ENCODE measurements at places on chromosomes 5 and 9.

GRCh38 chr9:76609285-76610010 is 150.5 kb downstream of the GCNT1 start:
- DNase-seq, result no peak

GRCh38 chr5:135071311-135071710 is 37.3 kb upstream of the PITX1 start:
- no peak for DNase-seq

- DNase-seq, result no peak
Observed at GRCh38 chr9:35136866-35137265, 21.2 kb upstream of the ATOSB start.

DNA sequence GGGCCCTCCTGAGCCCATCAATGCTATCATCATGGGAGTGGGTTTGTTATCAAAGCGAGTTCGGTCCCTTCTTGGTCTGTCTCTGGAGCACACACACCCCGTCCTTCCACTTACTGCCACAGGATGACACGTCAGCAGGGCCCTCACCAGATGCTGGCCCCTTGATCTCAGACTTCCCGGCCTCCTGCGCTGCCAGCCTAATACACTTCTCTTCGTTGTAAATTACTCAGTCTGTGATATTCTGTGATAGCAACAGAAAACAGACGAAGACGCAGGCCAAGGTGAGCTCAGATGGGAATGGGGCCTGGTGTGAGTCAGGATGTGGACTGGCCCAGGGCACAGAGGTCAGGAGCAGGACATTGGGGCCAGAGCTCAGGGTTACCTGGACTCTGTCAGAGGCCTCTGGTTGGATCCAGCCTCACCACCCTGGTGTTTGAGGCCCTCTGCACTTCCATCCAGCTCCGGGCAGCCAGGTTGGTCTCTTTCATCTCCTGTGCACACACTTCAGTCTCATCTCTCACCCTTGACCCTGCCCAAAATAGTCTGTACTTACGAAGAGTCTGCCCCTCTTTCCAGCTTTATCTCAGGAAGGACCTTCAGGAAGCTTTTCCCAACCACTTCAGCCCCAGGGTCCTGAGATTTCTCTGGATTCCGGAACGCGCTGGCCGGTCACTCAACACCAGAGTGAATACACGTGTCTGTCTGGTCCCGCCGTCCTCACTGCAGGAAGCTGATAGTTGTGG is 26.0 kb upstream of the CNOT6 start:
- no peak for DNase-seq

- DNase-seq, result no peak
Observed at GRCh38 chr5:141694479-141694878, 12.4 kb upstream of the ARAP3 start.

GRCh38 chr5:180172447-180173197 is 36.4 kb downstream of the RASGEF1C start:
- no peak for DNase-seq

GRCh38 chr9:123074628-123075027 is 41.2 kb downstream of the GPR21 start:
- no peak for DNase-seq

DNA sequence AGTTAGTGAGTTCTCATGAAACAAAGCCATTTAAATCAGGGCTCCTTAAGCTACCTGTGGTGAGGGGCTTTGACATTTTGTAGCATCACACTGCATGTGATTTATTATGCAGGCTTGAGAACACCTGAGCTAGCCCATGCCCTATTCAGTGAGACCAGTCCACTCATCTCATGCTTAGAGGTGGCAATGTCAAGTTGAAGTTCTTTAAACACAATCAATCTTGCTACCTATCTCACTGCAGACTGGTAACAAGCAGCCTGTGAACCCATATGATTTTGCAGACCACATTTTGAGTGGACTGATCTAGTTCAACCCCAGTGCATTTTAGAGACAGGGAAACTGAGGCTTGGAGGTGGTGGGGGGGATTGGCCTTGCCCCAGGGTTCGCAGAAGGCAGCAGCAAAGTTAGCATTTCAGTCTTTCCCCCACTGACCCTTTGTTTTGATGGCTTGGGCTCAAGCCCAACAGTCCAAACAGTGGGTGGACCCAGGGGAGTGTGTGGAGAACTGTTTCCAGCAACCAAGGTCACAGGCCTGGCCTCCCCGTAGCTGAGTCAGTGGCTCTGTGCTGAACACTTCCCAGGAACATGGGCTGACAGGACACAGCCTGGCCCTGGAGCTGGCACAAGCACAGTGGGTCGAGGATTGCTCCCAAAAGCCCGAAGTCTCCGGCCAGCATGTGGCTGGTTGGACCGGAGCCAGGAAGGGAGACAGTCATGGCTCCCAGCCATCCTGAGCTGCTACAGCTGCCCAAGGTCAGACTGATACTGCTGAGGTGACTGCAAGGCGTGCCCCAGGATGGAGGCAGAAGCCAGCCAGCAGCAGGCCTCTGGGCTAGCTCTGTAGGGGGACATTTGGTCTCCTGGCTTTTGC is 95.3 kb downstream of the RGS3 start:
- no peak for DNase-seq

GRCh38 chr5:54215233-54215736 is 95.1 kb downstream of the ARL15 start:
- DNase-seq, result no peak

- DNase-seq, result no peak
Observed at GRCh38 chr5:147887026-147887627, 8.6 kb downstream of the SCGB3A2 start.

Data from activated T-cell treated with anti-CD3 and anti-CD28 coated beads, Interleukin-2, amount 50 U/mL, for 4 hours (primary cell).